ENCODE measurements at places on chromosomes 6 and 20.

GRCh38 chr6:162772466-162772865, 44.7 kb downstream of the PACRG start:
- DNase-seq, result peak; percentile 64

DNA sequence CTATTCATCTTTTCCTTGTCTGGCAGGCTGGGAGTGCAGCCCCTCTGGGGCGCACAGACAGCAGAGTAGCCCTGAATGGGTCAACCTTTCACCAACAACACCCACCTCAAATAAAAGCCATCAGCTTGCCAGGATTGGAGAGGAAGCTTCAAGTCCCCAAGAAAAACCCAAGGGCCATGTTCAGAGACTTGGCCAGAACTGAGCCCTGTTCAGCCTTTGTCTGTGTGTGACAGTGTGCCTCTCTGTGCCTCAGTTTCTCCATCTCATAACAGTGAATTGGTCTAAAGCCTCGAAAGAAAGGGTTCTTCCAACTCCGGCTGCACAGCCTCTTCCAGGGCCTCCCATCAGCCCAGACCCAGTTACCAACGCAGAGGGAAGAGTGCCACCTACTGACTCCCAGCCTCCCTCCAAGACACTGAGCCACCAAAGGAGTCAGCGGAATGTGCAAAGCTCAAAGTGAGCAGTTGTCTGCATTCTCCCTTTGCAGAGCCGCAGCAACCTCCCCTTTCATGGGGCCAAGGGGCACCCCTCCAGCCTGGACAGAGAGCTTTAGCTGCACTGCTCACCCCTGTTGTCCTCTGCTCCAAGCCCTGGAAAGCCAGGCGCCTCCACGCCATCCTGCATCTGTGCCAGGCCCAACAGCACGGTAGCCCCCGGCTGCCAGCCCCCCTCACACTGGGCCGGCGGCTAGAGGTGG, 82.7 kb upstream of the TOP1 start:
- DNase-seq, result peak; percentile 87

DNA sequence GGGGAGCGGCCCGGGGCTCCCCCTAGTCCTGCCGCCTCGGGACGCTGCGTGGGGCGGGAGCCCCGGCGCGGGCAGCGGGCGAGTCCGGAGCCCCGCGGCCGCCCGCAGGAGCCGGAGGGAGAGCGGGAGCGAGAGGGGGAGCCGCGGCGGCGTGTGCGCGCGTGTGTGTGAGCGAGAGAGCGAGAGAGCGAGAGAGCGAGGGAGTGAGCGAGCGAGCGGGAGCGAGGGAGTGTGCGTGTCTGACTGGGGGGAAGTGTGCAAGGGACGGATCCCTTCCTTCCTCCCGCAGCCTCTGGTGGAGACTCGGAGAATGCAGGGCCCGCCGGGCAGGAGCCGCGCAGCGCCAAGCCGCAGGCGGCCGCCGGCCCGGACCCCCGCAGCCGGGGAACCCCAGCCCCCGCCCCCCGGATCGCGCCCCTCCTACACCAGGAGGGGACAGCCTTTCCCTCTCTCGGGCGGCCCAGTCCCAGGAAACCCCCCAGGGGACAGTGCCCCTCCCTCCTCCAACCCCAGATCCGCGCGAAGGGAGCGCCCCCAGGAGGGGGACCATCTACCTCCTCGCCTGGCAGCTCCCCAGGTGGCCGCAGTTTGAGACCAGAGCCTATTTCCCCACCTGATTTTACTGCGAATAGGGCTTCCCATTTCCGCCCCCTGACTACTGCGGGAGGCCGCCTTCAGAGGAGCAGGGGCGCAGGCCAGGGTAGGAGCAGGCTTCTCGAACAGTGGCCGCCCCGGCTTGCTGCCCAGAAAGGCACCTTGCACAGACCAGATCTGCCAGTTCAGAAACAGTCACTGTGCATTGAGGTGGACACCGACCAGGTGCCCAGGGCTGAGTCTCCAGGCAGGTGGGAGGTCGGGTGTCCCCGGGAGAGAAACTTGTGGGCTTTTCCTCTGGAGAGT, at the start of gene CDH22:
Gene CDH22, minus strand, starts transcription at position 241 of the 900 bp plus-strand sequence. CDS start 57,204 bp downstream, outside the sequence.
- DNase-seq, result peak; percentile 84

DNA sequence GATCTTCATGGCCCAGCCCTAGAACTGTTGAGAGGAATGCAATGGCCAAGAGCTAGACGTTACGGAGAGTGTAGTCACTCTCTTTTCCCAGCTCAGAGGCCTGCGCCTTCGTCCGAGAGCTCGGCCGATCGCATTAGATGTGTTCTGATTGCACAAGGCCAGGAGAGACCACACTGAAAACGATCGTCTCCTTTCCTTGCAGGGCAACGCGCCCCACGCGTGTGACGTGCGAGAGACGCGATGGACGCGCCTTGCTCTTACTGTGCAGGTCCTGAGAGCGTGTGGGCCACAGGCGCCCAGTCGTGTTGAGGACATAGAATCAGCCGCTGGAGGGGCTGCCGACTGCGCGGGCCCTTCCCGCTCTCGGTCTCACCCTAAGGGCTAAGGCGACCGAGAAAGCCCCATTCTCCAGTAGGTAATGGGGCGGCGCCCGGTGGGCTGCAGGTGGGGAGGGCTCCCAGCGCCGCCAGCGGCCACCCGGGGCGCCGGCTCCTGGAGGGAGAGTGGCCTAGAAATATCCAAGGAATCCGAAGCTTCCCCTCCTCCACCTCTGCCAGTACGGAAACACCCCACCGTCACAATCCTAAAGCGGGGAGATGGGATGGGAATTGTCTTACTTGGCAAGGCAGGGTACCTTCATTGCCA, 26.9 kb downstream of the TFAP2B start:
- peak; percentile 67 for DNase-seq

GRCh38 chr20:16599257-16599656, 26.0 kb upstream of the KIF16B start:
- DNase-seq, result no peak

GRCh38 chr20:62736407-62737071, 27.9 kb downstream of the NTSR1 start:
- no peak for DNase-seq

- peak; percentile 54 for DNase-seq
Measured at GRCh38 chr6:21831521-21832291, 238.2 kb downstream of the SOX4 start.

Measured in neural progenitor cell (in vitro differentiated cells).